ENCODE measurements at places on chromosomes 1 and 21. TPM values are rescaled to one million over a fixed set of nuclear protein-coding genes. Genes with fewer than 3 reads are reported as not detected.

The GPR37L1 gene
- total RNA-seq: 0.07 TPM

The PAQR6 gene
- total RNA-seq: 1.5 TPM

The CFAP107 gene
- not detected for total RNA-seq

The CYP4A22 gene
- total RNA-seq: not detected

The PTCH2 gene
- not detected for total RNA-seq

The OR2G6 gene
- total RNA-seq: not detected
